NCI-H1694 (cell line): ENCODE measurements at places on chromosomes 4 and X.

GRCh38 chr4:10947898-10948297 is 263.3 kb upstream of the CLNK start:
- no peak for DNase-seq

GRCh38 chr4:152408514-152409327 is 127.2 kb downstream of the FBXW7 start:
- DNase-seq = peak; percentile 28

DNA sequence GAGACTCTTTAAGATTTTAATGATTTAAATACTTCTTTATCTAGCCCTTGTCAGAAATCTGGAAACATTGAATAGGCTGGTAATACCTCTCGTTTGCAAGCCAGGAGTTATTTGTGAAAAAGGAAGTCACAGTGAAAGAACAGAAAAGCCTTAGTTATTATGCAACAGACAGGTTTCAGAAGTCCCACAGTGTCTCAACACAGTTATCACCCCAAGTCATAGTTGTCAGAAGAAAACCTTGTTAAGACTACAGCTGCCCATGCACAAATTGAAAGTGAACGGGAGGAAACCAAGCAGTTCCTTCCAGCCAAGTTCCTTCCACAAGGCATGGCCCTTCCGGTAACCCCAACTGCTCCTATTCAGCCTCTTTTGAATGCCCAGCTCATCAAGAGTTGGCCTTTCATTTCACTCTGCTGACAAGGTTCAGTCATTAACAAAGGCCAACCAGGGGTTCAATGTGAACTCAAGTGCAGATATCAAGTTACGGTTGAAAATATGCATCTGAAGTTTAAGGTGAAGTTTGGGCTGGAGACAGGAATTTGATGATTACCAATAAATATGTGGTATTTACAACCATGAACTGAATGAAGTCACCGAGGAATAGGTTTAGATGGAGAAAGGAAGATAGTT is 15.6 kb downstream of the ALPK1 start:
- DNase-seq = no peak

- no peak for DNase-seq
These were observed 13.8 kb downstream of the MAD2L1 start for GRCh38 chr4:120052856-120053255.

- no peak for DNase-seq
These were observed 321.3 kb downstream of the PTTG2 start for GRCh38 chr4:38281371-38282071.

- no peak for DNase-seq
These were observed 44.2 kb upstream of the SPRY1 start for GRCh38 chr4:123352240-123352945.

DNA sequence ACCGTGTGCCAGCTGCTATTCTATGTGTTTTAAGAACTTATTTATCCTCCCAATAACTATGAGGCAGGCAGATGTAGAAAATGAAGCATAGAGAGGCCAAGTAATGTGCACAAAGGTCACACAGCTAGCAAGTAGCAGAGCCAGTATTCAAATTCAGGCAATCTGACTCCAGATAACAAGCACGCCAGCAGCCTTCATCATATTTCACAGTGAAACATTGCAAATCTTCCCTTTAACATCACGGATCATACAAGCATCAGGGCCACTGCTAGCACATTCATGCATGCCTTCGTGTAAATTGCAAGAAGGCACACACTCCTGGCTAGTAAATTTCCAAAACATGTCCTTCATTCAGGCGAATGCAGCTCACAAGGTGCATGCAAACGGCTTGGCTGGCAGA is 33.1 kb downstream of the MAOB start:
- no peak for DNase-seq

GRCh38 chrX:24877854-24878650 is 137.7 kb downstream of the ARX start:
- no peak for DNase-seq

DNA sequence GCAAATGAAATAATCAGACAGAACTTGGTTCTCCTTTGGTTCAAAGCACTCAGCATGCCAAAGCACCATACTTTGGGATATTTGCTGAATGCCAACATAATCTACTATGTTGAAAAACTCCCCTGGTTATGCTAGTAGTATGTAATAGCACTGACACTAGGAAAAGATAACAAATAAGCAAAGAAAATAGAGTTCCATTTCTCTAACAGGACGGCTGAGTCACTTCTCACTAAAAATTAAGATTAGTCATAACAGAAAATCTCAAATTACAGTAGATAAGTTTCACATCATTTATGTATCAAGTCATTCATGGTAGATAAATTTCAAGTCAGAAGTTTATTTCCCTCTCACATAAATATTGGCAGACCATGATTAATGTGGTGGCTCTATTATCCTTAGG is 17.9 kb downstream of the PDHA2 start:
- DNase-seq = no peak

GRCh38 chr4:99205153-99205979 is 13.7 kb downstream of the ADH6 start:
- no peak for DNase-seq

GRCh38 chr4:162151850-162152249 is 11.9 kb downstream of the FSTL5 start:
- no peak for DNase-seq

GRCh38 chr4:121584836-121585235 is 111.9 kb downstream of the ANXA5 start:
- DNase-seq = no peak

- peak; percentile 87 for DNase-seq
These were observed 72.4 kb upstream of the MSANTD1 start for GRCh38 chr4:3176367-3177229.

GRCh38 chr4:53557669-53558064 is 33.6 kb downstream of the LNX1 start:
- DNase-seq = no peak

GRCh38 chrX:153476666-153477363 is 6.4 kb upstream of the HAUS7 start:
- peak; percentile 81 for DNase-seq

DNA sequence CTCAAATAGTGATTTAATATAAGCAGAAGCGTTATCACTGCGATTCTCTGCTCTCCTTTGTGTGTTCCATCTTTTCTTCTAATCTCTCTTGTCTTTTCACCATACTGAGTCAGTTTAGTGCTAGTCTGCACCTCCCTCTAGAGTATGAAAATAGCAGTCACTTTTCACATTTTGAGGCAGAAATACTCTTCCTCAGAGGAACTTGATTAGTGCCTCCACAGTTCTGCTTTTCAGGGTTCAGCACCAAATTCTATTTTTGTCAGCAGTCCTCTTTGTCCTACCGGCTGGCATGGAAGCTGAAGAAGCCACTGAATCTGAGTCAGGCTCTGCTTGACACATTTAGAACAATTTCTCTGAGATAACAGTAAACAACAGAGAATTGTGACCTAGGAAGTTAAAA is 49.7 kb upstream of the ANKRD17 start:
- no peak for DNase-seq
